Stimulated activated CD8-positive, alpha-beta memory T cell treated with anti-CD3 and anti-CD28 coated beads, Interleukin-4, amount 100 ng/mL, for 4 hours (primary cell): ENCODE measurements at places on chromosomes 12 and 14.

DNA sequence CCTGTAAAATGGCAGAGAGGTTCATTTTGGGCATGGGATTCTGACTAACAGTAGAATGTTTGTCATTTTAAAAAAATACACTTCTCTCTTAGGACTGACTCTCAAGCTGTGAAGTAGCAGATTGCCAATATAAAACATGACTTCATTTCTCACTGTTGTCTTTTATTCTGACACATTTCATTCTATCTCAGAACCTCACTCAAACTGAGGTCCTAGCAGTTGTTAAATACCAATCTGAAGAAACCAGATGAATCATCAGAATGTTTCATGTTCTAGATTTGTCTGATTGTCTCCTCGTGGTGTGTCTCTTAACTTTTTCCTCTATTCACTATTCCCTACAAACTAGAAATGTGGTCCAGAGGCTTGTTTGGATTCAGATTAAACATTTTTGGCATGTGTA is 276.5 kb upstream of the NPAS3 start:
- no peak for DNase-seq

DNA sequence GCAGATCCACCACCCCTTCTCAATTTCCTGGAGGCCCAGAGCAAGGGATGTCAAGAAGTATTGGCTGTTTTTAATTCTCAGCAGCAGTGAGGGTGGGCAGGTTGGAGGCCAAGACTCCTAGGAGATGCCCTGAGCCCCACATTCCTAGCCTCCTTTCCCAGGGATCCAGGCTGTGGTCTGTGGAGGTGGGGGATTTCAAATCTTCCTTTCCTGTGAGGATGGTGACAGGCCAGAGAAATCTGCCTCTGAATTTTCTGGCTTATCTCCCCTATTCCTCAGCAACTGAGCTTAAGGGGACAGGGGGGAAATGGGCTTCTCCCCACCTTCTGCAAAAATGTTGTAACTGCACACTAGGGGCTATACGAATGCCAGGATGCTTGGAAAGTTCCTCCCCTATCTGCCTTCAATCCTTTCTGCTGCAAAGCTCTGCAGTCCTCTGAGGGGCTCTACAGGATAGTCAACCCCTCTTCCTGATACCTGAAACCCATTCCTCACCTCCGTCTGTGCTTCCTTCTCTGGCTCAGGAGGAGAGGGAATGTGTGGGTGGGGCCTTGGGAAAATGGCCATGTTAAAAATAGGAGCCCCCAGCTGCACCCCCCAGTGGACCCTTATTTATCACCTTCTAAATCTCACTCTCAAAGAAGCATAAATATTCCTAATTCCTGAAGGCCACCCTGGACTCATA is 6.6 kb downstream of the GPR84 start:
- DNase-seq, result no peak

- no peak for DNase-seq
These were observed 1513.6 kb upstream of the SEL1L start for GRCh38 chr14:83047059-83047830.

DNA sequence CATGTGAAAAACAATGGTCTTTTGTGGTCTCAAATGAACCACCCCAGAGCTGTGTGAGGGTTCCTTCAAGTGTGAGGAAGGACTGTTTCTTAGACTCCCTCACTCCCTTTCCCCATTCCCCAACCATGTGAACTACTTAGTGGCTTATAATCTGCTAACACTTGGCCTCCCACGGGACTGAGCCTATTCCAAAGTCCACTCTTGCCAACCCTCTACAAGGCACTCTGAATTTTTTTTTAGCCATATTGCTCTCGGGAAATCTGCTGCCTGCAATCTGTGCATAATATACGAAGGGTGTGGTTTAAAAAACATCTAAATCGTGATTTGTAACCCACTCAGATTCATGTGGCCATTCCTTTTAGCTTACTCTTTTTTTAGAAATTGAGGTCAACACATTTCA is 2.6 kb downstream of the SVOP start:
- DNase-seq, result no peak

- no peak for DNase-seq
These were observed 6.7 kb upstream of the RPS6KA5 start for GRCh38 chr14:91067186-91067585.

DNA sequence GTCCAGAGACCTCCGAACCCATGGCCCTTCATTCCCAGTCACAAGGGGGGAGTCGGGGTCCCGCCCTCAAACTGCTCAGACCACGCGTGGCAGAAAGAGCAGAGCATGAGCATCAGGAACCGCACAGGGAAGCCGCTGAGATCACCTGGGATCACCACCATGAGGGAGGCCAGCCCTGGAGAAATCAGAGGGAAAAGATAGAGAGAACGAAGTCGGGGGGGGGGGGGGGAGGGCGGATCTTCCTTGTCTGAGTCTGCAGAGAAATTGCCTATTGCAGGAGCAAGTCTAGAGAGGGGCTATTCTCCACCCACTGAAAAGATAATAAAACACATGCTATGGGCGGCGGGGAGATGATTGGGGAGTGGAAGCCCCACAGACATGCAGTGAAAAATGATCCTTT is 884 bp upstream of the TMEM132C start:
- no peak for DNase-seq

DNA sequence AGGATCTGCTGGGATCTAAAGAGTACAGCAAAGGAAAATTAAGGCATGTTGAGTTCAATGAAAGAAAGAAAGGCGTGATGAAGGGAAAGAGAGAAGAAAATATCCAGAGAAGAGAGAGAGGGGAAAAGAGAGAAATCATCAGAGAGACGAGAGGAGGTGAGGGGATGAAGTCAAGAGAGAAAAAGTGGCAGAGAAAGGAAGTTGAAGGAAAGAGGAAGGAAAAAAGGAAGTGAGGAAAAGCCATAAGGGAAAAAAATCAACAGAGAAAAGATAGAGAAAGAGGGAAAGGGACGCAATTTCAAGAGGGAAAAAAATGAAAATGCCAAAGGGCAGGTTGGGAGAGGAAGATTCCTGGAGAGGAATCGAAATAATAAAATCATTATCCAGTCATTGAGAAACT is 40.4 kb downstream of the LLPH start:
- no peak for DNase-seq
